ENCODE measurements at places on chromosomes 3 and 15.

DNA sequence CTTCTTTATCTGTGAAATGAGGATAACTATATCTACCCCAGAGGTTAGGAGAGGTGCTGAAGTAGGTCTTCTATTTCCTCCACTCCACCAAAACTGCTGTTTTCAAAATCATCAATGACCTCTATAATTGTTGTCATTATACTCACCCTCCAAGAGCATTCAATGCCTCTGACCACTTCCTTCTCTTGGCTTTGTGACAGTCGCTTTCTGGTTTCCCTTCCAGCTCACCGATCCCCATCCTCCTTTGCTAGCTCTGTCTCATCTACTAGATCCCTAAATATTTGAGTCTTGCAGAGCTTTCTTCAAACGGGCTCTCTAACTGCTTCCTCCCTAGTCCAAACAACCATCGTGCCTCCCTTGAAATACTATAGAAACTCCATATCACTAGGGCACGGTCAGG, 153.5 kb downstream of the RPLP1 start:
- DNase-seq = peak; percentile 19

- DNase-seq = no peak
Measured at GRCh38 chr3:107797586-107797985, 274.8 kb downstream of the BBX start.

GRCh38 chr15:50344006-50344464, 11.0 kb downstream of the GABPB1 start:
- no peak for DNase-seq

DNA sequence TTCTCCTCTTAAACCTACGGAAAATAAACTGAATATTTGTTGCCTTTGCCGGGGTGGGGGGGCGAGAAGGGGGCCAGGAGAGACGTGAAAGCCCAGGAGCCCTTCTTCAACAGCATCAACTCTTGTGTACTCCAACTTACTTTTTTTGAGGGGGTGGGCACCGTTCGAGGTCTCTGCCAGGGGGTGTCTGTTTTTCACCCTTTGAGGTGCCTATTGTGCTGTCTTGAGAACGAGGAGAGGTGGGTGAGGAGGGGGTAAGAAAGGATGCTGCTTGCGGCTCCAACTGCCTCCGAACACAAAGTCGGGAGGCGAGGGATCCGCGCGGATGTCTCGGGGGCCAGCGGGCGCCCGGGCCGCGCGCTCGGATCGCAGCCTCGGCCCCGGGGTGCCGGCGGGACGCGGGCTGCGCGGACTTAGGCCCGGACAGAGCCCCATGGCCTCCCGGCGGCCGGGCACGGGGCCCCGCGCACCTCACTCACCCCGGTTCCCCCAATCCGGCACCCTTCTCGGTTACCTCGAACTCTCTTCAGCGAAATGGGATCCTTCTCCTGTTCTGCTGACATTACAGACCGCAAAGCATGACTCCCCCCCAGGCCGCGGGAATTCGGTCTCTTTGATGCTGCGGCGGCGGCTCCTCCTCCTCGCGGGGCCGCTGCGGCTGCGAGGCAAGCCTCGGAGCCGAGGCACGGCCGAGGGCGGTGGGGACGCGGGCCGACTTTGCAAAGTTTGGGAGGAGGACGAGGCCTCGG, 650 bp downstream of the PYGO1 start:
- DNase-seq = peak; percentile 2

DNA sequence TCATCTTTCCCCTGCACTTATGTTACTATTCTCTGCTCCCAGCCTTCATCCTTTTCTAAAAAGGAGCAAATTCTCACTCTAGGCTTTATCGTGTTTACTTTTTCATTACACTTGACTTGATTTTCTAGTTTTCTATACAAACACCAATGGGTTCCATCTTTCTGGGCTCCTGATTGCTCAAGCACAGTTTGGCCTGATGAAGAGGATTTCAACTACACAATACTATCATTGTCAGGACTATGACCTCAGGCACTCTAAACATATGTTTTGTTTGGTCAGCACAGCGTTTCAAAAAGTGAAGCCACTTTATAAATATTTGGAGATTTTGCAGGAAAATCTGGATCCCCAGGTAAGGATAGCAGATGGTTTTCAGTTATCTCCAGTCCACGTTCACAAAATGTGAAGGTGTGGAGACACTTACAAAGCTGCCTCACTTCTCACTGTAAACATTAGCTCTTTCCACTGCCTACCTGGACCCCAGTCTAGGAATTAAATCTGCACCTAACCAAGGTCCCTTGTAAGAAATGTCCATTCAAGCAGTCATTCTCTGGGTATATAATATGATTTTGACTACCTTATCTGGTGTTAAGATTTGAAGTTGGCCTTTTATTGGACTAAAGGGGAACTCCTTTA, 86.2 kb downstream of the TGFBR2 start:
- DNase-seq = no peak

GRCh38 chr3:169245631-169246030, 417.9 kb downstream of the MECOM start:
- no peak for DNase-seq

DNA sequence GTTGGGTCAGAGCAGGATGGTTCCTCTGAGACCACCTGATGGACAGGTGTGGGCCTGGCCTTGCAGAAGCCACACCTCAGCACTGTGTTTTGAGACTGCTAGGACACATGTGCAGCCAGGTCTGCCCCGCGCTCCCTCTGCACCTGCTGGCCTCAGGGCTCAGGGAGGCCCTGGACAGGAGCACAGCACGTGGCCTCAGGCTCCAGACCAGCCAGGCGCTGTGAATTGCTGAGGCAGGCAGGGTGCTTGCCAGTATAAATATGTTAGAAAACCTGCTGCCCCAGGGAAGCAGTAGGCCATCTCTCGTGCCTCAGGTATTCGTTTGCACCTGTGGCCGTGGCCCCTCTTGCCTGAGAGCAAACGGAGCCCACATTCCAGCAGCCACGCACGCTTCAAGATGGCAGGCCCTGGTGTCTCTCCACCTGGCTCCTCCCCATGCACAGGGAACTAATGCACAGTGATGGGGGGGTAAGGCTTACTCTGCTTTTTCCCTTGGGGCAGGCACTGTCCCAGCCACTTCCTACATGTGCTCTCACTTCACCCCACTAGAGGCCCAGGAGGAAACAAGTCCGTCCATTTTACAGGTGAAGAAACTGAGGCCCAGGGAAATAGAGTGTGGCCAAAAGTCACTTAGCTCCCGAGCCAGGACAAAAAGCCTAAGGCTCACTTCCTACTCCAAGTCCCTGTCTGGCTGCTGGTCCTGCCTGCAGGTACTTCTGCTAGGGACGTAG, 20.4 kb downstream of the SEC61A1 start:
- DNase-seq = no peak

GRCh38 chr3:169964176-169964575, 2.4 kb upstream of the SEC62 start:
- DNase-seq = no peak

DNA sequence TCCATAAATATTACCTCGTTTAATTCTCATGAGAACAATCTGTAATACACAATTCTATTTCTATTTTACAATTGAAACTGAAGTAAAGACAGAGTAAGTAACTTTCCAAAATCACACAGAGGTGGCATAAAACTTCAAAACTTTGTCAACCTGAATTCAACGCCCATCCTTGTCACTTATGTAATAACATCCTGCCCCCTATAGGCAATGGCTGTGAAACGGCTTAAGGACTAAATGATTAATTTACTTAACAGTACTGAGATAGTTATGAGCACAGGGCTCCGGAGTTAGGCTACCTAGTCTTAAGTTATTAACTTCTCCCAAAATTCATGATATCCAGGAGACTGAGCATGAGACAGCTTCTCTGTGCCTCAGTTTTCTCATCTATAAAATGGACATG, 293.1 kb upstream of the CHRM5 start:
- DNase-seq = peak; percentile 11

DNA sequence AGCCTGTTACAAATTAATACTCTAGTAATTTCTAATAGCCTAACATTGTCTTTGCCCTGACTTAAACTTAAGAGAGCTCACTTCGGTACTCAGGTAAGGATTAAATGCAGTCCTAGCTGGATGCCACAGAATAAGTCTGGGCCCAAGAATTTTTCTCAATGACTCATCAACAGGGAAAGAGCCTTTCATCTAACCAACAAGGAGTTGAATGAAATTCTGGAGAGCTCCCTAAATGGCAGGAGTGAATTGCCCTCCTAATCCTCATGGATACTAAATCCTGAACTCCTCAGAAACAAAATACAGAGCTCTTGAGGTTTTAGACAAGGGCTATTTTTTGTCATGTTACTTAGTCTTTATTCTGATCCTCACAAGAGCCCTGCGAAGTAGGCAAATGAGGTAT, 159.5 kb downstream of the PLCH1 start:
- DNase-seq = no peak

- no peak for DNase-seq
Measured at GRCh38 chr3:73084170-73084569, 22.7 kb downstream of the EBLN2 start.

- DNase-seq = no peak
Measured at GRCh38 chr3:177553012-177553411, 355.7 kb upstream of the TBL1XR1 start.

DNA sequence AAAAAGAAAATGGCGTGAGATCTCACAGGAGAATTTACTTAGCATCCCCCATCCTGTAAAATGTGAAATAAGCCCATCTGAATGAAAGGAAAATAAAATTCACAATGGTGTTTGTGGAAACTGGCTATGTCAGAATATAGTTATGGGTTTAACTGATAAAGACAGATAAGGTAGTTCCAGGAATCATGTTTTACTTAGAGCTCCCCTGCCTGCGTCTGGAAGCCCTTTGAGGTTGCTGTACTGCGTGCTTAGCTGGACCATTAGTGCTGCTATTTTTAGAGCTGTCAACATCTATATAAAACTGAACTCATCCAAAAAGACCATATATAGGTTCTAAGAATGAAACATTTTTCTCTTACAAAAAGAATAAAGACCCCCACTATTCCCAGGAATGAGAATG, 130.8 kb downstream of the LSAMP start:
- DNase-seq = no peak

DNA sequence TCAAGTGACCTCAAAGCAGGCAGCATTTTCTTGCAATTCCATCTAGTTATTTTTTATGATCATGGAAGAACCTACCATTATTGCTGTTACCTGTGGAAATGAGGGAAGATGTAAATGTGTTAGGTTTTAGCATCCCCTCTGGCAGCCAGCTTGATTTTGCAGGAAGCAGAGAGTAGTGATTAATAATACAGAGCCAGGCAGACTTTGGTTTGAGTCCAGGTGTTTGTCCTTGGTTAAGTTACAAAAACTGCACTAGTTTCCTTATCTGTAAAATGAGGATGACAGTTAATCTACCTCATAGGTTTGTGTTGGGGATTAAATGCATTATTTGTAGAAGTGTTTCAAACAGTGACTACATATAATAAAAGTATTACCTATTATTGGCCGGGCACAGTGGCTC, 6.7 kb upstream of the ZNF621 start:
- DNase-seq = no peak

DNA sequence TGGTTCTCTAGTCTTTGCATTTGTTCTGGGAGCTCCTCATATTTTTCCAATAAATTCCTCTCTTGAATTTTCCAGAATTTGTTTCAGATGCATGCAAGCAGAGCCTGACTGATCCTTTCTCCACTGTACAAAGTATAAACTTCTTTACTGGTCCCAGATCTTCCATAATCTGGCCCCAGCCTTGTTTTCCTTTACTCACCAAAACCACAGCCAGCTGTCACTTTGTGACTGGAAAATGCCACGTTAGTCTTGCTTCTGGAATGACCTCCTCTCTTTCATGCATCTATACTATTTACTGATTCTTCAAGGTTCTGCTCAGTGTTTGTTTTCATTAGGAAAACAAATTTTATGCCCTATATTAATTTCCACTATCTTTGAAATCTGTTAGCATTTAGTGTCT, 60.4 kb upstream of the SPPL2A start:
- no peak for DNase-seq

DNA sequence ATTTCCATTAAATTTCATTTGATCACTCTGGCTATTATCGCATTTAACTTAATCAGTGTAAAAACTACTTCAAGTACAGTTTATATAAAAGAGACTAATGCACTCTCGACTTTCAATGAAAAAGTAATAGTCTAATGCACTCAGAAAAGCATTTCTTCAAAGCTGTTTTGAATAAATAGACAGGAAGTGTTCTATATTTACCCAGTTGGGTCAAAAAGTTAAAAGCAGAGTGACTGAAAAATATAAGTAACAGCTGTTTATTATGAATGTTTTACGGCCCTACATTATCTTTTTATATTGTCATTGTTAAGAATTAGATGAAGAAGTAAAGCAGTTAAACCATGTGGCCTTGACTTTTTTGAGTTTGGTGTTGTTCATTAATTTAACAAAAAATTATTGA, 391.8 kb downstream of the ZPLD1 start:
- no peak for DNase-seq

GRCh38 chr3:177385831-177386301, 188.6 kb upstream of the TBL1XR1 start:
- DNase-seq = no peak

DNA sequence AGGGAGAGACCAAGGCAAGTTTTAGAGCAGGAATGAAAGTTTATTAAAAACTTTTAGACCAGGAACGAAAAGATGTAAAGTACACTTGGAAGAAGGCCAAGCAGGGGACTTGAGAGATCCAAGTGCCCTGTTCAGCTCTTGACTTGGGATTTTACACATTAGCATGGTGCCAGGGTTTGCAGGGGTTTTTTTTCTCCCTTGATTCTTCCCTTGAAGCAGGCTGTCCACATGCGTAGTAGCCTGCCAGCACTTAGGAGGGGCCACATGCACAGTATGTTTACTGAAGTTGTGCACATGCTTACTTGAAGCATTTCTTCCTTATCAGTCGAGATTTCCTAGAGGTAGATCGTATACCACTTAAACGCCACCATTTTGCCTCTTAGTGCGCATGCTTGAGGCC, 277.5 kb upstream of the AGTR1 start:
- DNase-seq = no peak

DNA sequence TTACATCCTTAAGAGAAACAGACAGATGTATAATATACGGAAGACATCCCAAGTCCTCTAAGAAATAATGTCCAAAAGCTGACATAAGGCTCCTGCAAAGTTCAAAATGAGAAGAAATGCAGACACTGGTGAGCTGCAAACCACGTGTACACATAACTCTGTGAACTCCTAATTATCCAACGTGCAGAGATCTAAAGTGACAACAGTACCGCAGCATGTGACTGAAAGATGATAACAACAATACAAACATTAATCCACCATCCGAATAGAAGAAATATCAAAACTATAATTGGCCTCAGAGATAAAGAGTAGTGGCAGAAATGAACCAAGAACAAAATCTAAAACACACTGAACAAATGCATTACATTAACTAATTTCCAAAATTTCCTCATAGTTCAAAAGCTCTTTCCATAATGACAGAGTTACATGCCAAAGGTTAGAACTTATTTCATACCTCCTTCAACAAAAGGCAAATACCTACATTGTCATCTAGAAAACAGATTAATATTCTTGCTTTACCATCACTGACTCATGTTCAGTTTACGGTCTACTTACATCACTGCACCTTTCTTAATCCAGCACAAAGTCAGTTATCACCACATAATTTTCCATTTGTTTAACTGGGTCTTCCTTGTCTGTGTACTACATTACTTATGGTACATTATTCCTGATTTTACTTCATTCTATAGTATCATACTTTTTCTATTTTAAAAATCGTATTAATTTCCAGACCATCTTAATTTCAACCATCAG, 2.2 kb downstream of the PDCD10 start:
- DNase-seq = no peak

GRCh38 chr15:31379042-31379441, 52.4 kb downstream of the KLF13 start:
- DNase-seq = no peak
